ENCODE measurements at places on chromosomes 2 and 18.

DNA sequence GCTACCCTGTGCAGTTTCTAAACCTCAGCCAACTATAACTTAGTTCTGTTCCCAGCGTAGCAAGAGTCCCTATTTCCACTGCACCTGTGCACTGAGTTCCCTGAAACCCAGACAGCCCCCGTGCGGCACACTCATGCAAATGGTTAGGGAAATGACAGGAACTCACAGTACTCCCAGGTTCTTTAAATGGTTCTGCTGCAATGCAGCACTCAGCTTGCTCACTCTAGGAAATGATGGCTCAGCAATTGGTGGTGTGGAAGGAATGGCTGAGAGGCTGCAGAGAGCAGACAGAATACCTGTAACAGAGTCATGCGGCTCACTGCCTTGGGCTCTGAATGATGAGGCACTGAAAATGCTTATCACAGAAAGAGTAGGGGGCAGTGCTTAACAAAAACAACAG lies 143.0 kb downstream of the RAD51AP2 start:
- DNase-seq: no peak

GRCh38 chr2:54636415-54637139 lies 86.9 kb upstream of the EML6 start:
- DNase-seq: no peak

DNA sequence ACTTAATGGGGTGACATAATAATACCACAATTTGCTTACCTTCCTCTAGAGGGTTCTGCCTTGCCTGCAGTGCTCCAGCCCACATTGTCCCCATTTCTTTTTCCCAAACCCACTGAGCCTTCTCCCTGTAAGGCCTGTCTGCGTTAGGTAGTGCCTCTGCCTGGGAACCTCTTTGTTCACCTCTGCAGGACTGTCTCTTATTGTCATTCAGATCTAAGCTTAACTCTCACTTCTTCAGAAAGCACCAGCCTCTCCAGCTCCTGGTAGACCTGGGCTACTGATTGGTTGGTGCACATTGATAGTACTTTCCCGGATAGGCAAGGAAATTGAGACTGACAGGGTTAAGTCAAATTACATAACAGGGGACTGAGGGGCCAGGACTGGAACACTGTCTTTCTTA lies 49.1 kb downstream of the CCDC85A start:
- DNase-seq: no peak

- no peak for DNase-seq
Measured at GRCh38 chr2:64067326-64067725, 48.1 kb upstream of the VPS54 start.

DNA sequence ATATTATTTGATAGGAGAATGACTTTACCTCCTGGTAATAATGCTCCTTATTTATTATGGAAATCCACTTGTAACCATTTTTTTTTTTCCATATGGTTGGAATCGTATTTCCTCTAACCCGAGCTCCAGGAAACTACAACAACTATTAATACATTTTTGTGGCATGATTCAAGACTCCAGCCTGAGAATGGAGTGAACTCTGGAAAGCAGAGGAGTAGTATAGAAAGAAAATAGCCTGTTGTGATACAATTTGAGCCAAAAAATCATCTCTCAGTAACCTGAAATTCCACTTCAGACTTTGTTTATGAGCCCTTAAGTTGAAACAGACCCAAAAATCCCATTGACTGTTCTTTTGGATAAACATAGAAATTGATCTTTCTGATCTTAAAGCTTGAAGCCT lies 921.1 kb downstream of the SOCS6 start:
- no peak for DNase-seq

GRCh38 chr2:179332903-179333302 lies 68.3 kb upstream of the SESTD1 start:
- no peak for DNase-seq

DNA sequence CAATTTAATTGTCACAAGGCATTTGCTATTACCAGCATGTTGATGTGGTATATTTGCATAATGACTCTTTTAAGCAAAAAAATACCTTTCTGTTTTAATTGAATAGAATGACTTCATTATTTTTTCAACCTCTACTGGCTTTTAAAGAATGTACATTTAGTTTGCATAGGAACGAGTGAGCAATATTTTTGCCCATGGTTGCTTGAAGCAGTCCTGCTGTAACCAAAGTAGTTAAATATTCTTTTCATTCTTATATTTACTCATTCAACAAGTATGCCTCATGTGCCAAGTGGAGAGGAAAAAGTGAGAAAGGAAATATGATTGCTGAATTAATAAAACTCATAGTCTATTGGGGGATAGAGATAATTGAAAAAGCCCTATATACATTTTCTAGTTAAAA lies 184.7 kb downstream of the DSEL start:
- no peak for DNase-seq

DNA sequence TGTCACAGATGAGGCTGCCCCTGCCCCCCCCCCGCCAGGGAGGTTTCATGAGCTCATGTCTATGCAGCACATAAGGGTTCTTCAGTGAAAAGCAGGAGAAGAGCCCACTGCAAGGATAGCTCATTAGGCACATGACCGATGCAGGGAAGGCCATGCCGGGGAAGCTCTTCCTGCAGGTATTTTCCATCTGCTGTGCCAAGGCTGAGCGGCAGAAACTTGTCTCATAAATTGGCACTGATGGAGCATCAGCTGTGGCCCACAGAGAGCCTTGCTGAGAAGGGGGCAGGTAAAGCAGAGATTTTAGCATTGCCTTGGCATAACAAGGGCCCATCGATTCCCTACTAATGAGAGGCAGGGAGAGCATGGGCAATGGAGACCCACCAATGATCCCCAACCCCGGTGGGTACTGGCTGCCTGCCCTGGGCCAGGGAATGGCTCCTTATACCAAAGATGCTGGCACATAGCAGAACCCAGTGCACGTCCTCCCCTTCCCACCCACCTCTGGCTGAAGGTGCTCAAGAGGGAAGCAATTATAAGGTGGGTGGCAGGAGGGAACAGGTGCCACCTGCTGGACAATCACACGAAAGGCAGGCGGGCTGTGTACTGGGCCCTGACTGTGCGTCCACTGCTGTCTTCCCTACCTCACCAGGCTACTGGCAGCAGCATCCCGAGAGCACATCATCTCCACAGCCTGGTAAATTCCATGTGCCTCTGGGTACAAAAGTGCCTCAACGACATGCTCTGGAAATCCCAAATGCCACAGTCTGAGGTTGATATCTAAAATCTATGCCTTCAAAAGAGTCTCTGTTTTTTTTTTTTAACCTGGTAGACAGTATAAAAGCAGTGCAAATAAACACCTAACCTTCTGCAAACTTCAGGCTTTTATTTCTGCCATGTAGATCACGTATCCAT lies 41.4 kb downstream of the STEAP3 start:
- DNase-seq: peak; percentile 50

GRCh38 chr2:26072925-26073768 lies 39.3 kb downstream of the RAB10 start:
- DNase-seq: no peak

- no peak for DNase-seq
Measured at GRCh38 chr2:86226636-86227520, 27.6 kb downstream of the MRPL35 start.

- no peak for DNase-seq
Measured at GRCh38 chr18:48649231-48649630, 110.4 kb downstream of the CTIF start.

GRCh38 chr2:149814049-149814448 lies 226.5 kb upstream of the MMADHC start:
- DNase-seq: no peak

Measured in COLO829 (cell line).